ENCODE measurements at places on chromosomes 12 and 14.

- no peak for DNase-seq
These were observed 80.5 kb upstream of the BTG1 start for GRCh38 chr12:92226071-92226661.

DNA sequence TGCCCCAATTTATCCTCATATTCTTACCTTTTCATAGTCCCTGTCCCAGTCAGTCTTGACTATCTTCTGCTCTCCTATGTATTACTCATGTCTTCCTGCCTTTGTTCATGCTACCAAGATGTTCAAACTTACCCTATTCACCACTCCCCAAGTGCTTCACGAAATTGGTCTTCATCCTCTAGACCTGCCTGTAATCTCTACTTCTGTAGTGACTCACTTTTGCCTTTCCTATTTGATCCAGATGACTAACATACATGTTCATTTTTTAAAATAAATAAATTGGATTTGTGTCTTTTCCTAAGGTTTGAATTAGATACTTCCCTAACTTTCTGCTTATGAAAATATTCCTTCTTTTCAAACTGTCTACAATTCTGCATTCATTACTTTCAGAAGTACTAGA, 107.7 kb upstream of the PPM1H start:
- DNase-seq, result no peak

- no peak for DNase-seq
These were observed 417.1 kb upstream of the CCDC196 start for GRCh38 chr14:66069036-66069435.

GRCh38 chr14:92922155-92922735, 705 bp upstream of the CHGA start:
- no peak for DNase-seq

DNA sequence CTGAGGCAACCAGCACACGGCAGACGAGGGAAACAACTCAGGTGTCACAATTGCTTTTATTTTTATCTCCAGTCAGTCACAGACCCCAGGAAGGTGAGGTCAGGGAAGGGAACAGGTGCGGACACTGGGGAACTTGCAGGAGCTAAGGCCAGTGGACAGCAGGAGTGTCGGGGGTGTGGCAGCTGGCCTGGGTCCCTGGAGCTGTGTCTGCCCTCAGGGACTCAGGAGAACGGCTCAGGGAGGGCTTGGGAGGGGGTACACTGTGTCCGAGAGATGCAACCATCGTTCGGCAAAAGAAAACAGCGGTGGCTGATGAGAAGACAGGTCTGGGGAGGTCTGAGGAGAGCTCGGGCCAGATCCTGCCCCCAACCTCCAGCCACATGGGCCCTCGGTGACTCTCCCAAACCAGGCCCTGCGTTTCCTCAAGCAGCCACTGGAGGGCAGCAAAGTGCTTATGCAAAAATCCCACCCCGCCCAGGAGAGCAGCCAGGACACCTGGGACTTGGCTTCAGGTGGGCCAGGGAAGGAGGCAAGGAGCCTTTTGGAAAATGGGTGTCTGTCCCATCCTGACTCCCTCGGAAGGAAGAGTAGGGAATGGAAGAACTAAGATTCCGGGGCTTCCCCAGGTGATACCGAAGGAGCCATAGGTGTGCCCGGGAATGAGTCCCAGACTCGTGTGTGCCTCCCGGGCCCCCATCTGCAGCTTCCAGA, 24.1 kb upstream of the BCDIN3D start:
- peak; percentile 94 for DNase-seq

- DNase-seq, result no peak
These were observed 153.8 kb downstream of the MED13L start for GRCh38 chr12:116123451-116124258.

DNA sequence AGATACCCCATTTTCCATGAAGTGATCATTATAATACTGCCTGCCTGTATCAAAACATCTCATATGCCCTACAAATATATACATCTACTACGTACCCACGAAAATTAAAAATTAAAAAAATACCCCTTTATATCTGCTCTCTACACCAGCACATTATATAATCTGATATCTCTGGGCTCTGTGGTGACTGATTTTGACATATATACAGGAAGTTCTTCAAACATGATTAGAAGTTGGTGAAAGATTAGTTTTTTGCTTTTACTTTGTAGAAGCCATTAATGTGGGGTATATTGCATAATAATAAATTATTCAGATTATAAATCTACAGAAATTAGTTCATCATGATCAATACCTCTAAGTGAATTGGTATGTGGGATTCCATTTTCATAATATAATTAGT, 126.7 kb upstream of the MDM1 start:
- no peak for DNase-seq

DNA sequence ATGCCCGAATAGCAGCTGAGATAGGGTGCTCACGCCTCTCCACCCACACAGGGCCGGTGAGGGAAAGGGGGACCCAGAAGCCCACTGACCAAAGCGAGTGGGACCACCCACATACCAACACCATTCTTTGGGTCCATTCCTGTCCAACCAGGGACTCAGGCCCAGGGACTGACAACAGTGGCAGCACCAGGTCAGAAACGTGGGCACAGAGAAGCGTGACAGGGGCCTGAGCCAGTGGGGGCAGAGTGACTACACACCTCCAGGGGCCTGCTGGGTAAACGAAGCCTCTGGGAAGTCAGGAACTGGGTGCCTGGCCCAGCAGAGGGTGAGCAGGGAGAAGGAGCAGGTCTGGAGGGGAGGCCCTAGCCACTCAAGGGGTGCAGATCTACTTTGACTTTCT, 13.7 kb downstream of the SPRYD3 start:
- DNase-seq, result no peak

GRCh38 chr12:119179335-119180021, 747 bp downstream of the HSPB8 start:
- no peak for DNase-seq

- no peak for DNase-seq
These were observed 31.6 kb downstream of the TULP3 start for GRCh38 chr12:2922329-2922728.

GRCh38 chr14:49598189-49598484, 603 bp upstream of the LRR1 start:
- DNase-seq, result no peak

- no peak for DNase-seq
These were observed 16.3 kb downstream of the DYNC1H1 start for GRCh38 chr14:101980700-101981099.

DNA sequence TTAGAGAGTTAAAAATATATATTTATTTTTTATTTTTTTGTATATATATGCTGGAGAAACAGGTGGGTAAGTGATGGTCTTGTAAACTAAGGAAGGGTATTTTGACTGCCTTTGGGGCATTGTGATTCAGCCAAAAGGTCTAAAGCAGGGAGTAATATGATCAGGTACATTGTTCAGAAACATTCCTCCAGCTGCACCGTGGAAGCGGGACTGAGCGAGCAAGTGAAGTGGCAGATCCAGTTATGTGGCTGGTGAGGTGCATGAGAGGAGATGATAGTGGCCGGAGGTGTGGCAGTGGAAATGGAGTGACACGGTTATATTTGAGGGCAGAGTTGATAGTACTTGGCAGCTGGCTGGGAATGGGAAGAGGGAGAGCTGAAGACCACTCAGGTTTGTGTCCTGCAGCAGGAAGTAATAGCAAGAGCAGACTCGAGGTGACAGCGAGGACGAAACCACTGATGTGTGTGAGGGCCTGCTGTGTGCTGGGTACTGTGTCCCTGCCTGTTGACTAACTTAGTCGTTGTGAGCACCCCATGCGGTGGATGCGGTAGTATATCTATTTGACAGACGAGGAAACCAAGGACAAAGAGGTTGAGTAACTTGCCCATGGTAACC, 39.2 kb downstream of the EID3 start:
- no peak for DNase-seq

DNA sequence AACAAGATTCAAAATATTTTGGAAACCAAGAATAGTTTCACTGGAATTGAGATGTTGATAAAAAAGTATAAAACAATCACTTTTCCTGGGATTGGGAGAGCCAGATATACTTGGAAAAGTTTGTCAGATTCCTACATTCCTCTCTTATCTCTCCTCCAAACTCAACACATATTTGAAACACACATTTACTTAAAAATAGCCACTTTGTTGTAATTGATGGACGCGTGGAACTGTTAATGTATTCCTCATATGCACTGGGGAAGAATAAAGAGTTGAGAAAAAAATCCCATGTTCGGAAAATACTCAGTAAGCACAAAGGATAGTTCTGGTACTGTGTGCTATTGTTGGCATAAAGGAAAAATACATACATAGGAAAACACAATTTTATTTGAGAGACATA, 195.6 kb upstream of the FLRT2 start:
- DNase-seq, result no peak

- DNase-seq, result no peak
These were observed 179.4 kb downstream of the ESR2 start for GRCh38 chr14:64114796-64115195.

- no peak for DNase-seq
These were observed 59.7 kb downstream of the TRPV4 start for GRCh38 chr12:109773384-109774011.

GRCh38 chr12:123126294-123127181, 24.4 kb downstream of the PITPNM2 start:
- DNase-seq, result no peak

DNA sequence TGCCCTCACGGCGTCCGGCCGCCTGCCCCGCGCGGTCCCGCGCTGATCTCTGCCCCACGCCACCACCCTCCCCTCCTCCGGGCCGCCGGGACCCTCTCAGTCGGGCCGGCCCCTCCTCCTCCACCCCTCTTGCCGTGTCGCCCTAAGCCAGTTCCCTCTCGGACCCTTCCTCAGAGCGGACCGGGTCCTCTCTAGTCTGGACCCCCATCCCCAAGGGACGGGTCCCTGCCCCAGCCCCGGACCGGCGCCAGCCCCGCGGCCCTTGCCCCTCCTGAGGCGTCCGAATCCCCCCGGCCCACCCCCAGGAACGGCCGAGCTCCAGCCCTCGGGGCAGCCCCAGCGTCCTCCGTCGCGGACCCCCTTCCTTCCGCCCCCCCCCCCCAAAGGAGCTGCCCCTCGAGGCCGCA, 485 bp downstream of the PPP4R4 start:
- DNase-seq, result peak; percentile 29

DNA sequence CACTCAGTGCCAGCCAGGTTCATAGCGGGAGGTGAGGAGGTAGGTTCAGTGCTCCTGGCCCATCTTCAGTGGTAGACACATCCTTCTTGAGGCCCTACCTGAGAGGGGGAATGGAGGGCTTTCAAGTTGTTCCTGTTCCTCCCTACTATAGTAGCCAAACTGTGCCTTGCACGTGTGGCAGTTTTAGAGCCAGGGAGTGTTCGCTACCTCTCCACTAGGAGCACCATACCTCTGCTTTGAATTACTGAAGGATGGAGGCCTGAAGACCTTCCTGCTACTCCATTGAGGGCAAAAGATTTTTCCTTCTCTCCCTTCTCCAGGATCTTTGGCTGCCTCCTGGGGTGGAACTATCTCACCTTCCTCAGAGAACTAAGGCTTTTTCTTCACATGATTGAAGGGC, 5.9 kb upstream of the ALG10 start:
- DNase-seq, result no peak

DNA sequence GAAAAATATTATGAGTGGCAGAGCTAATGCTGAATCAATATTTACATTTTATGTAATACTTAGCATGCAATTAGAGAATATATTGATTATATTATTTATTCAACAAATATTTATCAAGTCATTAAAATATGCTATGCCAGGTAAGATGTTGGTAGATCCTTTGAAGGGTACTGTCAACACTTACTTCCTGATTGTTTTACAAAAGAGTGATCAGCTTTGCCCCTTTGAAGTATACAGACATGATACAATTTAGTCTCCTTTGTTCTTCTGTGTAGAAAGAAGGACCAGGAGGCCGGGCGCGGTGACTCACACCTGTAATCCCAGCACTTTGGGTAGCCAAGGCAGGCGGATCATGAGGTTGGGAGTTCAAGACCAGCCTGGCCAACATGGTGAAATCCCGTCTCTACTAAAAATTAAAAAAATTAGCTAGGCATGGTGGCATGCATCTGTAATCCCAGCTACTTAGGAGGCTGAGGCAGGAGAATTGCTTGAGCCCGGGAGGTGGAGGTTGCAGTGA, 73.9 kb upstream of the IFNG-AS1 start:
- DNase-seq, result no peak

- DNase-seq, result no peak
These were observed 17.1 kb downstream of the ACTN1 start for GRCh38 chr14:68961781-68962584.

- no peak for DNase-seq
These were observed 127.3 kb upstream of the SLC38A2 start for GRCh38 chr12:46499901-46500300.

All from GM12892 (cell line).